ENCODE measurements at places on chromosomes 1 and 21.

DNA sequence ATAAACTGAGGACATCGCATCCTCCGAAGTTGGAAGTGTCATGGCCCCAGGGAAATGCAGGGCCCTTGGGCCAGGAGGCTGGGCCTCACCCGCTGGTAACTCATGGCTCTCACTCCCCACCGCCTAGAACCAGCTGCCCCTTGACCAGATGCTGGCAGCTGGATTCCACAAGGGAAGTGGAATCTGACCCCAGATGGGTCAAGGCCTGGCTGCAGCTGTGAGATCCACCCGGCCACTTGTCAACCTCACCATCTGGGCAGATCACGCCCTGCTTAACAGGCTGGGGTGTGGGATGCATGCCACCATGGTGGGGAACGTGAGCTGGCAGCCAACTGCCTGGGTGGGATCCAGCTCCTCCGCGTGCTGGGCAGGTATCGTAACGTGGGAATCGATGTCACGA is 25.5 kb downstream of the KCNAB2 start:
- DNase-seq: no peak

- DNase-seq: no peak
Measured at GRCh38 chr1:216749232-216749631, 26.0 kb upstream of the ESRRG start.

- no peak for DNase-seq
Measured at GRCh38 chr1:28265577-28265976, 6.3 kb downstream of the SESN2 start.

DNA sequence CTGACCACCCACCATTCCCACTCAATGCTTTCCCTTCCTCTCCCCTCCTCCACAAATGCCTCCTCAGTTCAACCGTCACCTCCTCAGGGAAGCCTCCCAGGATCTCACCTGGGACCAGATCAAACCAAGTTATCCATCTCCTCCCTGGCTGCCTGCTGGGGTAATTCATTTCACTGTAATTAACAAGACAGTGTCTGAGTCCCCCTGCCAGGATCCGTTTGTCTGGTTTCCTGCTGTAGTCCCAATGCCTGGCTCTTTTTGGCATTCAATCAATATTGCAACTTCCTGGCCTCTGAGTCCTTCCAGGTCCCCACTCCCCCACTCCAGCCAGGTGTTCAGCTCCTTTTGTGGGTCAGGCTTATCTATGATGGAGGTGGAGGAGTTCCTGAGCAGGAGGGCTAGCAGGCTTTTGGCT is 687.7 kb downstream of the PTPRU start:
- DNase-seq: no peak

GRCh38 chr1:101190441-101190840 is 46.4 kb upstream of the S1PR1 start:
- DNase-seq: no peak

- no peak for DNase-seq
Measured at GRCh38 chr1:114214016-114214415, 60.3 kb upstream of the SYT6 start.

DNA sequence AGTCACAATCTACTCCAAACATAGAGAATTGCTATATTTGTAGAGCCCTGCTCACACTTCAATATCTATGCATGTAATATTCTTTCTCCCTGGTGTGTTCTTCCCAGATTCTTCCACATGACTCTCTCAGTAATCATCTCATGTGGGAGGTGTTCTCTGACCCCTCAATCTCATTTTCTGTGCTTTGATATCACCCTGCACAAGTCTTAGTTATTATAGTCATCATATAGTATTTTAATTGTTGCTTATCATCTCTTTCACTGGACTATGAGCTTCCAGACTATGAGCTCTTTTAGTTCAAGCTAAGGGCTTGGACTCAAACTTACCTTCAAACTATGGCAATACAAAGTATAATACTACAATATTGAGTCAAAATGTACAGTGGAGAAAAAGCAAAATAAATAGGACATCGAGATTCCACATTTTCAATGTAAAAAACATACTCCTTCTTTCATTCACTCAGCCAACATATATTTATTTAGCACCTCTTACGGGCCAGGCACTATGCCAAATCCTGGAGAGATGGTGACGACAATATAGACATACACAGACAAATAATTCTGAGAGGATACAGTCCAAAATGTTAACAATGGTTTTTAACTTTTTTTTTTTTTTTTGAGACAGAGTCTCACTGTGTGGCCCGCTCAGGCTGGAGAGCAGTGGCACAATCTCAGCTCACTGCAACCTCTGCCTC is 12.7 kb downstream of the TESK2 start:
- DNase-seq: no peak

Data from glomerular endothelial cell (primary cell).